ENCODE measurements at places on chromosomes 2 and 18.

DNA sequence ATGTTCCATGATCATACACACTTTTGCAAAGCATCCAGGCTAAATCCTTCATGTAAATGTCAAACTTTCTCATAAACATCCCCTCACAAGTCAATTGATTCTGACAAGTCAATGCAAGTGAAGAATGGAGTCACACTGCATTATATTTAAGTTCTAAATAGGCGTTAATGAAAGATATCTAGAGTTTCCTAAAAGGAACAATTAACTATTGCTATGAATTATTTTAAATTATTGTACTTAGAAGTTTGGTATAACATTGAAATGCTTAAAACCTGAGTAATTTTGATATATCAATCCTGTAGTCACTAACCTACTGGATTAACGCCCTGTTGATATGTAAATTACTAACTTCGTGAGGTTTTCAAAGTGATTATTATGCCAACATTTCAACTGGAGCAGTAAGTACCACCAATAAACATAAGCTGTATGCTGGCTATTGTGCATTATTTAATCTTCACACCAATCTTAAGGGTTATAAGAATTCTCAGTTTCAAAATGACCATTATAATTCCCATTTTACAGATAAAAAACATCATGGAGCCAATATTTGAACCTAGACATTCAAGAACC lies 884.3 kb downstream of the ERBB4 start:
- no peak for DNase-seq

- no peak for DNase-seq
Observed at GRCh38 chr2:105784589-105784988, 39.9 kb downstream of the NCK2 start.

- DNase-seq, result no peak
Observed at GRCh38 chr18:50992351-50992762, 24.5 kb downstream of the ELAC1 start.

DNA sequence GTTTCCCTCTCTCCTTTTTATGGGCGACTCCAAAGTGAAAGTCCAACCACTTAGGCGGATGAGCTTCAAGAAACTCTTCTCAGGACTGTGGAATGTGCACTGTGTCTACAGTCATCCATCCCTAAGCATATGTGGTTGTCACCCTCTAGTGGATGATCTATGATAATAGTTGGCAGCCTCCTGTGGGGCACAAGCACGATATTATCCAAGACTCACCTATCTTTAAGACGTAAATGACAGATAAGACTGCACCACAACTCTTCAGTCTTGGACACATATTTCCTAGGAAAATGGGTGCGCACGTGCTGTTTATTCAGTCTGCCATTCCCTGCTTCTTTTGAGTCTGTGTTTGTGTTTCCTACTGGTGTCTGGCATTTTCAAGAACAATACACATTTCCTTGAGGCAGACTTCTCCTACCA lies 145.5 kb upstream of the CTAGE1 start:
- peak; percentile 38 for DNase-seq

- peak; percentile 65 for DNase-seq
Observed at GRCh38 chr2:199457147-199458008, at the start of gene SATB2. SATB2 (minus strand) TSS chr2:199457939; CDS start chr2:199456037, 1,902 bp downstream.

DNA sequence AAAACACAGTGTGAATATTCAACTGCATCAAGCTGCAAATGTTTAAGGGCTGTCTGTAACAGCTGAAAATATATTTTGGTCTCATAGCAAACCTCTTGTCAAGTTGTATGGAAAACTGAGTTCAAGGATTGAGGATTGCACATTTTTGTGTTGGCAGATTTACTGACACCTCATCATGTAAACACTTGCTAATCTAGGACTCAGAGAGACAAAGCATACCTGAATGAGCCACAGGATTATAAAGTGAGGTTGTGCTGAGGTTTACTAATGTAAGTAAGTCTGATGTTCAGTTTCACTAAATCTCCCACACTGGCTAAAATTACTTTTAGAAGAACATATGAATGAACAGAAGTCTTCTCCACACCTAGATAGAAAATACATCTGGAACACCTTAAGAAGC lies 1993.1 kb upstream of the CELF4 start:
- DNase-seq, result no peak

DNA sequence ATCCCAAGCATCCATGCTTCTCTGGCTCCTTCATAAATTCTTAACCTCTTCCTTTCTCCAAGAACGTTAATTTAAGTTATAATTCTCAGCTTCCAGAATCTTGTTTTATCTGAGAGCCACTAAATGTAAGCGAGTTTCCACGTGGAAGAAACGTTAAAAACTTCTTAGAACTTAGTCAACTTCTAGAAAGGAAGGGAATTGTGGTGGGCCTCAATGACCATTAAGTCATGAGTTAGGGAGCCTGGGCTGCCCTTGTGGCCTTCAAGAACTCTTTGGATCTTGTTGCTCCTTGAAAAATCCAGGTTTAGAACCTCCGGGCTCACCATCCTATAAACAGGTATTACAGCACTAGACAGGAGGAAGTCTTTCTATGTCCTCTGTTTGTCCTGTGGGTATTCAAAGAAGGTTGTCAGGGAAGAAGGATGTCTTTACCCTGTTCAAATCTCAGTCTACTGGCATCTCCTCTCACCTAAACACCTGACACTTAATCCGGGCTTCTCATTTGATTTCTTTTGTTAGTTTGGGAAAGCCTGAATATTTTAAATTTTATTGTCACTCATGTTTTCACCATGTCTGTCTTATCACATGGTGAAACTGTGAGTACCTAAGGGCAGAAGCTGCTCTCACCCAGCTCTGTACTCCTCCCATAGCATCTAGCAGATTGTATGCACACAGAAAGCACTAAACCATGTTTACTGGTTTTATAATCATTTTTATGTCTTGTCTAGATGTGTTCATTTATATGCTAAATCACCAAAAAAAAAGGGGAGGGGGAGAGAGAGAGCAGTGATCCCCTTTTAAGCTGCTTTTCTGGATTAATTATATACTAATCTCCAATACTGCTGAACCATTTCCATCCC lies 6.3 kb downstream of the RND3 start:
- no peak for DNase-seq

DNA sequence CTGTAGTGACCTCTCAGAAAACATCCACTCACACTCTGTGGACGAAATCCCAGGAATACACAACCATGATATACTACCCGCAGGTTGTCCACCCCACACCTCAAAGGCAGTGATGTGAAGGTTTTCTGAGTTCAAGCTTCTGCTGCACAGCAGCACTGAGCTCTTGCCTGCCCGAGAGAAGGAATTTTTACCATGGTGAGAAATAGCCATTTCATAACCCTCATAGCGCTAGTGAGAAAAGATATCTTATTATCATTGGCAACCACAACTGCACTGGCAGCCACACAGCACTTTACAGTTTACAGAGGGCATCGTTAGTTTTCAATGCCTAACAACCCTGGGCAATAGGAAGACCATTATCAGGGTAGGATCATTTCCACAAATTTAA lies 36.9 kb downstream of the NAPG start:
- DNase-seq, result no peak

- DNase-seq, result no peak
Observed at GRCh38 chr2:213232649-213233437, 51.4 kb upstream of the SPAG16 start.

DNA sequence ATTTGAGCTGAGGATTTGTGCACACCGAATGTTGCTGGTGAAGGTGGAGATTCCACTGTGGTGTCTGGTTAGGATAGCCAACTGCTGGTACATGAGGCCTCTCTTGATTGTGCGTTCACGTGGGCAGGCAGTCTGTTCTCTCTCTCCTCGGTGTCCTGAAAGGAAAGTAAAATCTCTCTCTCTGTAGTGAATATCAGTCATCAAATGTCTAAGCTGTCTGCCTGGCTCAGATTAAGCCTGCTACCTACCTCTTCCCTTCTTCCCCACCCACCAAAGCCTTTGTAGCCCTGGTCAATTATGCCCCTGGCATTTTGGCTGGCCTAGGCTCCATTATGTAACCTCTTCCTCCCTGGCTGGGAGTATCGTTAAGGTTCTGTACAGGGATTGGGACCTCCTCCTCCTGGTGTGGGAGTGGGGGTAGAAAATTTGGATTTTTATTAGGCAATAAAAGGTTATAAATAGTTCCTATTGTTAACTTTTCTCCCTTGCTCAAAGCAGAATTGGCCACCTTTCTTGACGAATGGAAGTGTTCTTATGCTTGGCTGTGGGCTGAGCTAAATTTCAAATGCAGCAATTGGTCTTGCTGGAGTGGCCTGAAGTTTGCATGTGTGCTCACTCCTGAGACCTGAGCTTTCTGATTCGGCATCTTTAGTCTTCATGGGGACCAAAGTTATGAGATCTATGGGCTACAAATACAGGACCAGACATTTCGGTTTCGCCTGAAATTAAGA lies 148.8 kb downstream of the WDSUB1 start:
- no peak for DNase-seq
